ENCODE measurements at places on chromosomes 3 and 15.

DNA sequence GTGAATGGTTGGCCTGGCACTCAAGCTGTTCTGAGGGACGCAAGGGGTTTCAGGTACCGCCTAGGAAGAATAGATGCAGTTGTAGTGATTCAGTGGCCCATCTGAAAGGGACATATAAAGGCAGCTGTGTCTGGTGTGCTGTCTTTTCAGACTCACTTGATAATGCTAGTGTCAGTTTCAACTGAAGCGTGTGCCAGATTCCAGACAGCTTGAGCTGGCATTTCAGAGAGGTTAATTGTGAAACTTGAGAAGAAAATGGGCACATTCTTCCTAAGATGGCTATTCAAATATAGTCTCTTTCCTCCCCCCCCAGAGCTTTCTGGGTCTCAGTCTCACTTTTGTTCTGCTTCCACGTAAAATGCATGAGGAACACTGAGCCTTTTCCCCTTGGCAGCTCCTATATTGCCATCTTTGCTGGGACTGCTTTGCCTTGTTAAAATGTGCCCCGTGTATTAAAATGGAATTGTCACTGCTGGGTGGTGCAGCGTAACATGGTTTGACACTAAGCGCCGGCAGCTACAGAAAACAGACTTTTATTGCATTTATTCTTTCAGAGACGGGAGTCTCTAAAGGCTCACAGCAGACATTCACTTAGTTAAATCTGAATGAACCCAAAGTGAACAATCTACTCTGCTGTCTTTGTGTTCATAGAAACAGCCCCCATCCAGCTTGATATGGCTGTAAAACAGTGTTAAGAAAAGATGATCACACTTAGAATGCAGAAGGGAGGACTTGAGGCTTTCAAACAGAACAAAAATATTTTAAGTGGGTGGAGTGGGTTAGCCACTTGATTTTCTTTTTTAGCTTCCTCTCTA lies 478.7 kb downstream of the RBMS3 start:
- no peak for DNase-seq

DNA sequence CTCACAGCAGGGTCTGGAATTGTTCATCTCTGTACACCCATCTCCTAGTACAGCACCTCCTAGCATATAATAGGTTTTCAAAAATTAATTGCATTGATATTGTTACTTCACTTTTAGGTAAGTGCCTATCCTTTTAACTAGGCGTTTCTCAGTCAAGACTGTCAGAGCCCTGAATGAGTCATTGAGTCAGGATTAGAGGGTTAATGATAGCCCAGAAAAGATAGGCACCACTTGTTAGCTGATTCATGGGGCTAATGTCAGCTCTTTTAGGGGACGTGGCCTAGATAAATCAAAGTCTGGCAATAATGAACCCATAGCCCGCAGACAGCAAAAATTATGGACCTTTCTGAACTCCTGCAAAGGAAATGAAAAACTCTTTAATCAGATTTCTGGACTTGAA lies 42.9 kb downstream of the TIMP4 start:
- no peak for DNase-seq

GRCh38 chr15:76932135-76932966 lies 802 bp downstream of the RCN2 start:
- DNase-seq, result no peak

DNA sequence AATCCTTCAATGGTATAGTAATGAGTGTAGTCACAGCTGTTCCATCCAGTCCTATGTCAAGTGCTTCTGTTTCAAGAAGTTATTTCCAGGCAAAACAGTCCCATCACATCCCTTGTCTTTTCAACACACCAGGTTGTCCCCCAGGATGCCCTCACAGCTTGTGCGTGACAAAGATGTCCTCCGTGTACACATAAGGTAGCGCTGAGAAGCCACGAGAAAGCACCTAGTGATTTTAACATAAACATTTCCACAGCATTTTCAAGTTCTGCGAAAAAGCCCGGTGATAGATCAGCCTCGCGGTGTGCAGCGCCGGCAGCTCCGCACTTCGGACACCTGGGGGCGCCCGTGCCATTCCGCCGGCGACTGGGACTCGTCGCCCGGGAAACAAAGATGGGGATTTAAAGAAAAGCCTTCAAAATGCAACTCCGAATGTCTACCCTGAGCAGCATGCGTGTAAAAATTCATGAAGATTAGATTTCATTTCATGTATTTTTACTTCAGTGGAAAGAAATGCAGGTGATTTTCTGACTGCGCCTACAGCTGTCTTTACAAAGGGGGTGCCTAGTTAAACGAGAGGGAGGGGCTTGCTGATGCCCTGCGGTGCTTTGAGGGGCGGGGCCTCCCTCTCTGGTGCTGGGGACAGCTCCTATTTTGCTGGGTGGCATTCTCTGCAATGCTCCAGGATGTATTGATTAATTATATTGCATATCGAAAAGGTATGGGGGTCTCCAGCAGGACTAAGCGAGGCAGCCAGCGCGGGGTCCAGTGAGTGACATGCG lies 49.9 kb downstream of the KY start:
- DNase-seq, result no peak

DNA sequence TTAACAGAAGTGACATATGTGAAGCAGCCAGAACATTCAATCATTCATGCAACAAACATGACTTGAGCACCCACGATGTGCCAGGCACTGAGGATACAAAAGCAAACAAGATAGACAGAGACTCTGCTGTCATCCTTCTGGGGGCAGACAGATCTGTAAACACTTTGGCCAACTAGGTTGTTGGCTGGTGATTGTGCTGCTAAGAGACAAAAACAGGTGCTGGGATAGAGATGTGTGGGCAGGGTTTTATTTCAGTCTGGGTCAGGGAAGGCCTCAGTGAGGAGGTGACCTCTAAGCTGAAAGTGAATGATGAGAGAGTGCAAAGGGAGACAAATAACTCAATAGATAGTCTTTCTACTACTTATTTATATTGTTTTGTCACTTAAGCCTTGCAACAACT lies 147.0 kb upstream of the VEPH1 start:
- no peak for DNase-seq

DNA sequence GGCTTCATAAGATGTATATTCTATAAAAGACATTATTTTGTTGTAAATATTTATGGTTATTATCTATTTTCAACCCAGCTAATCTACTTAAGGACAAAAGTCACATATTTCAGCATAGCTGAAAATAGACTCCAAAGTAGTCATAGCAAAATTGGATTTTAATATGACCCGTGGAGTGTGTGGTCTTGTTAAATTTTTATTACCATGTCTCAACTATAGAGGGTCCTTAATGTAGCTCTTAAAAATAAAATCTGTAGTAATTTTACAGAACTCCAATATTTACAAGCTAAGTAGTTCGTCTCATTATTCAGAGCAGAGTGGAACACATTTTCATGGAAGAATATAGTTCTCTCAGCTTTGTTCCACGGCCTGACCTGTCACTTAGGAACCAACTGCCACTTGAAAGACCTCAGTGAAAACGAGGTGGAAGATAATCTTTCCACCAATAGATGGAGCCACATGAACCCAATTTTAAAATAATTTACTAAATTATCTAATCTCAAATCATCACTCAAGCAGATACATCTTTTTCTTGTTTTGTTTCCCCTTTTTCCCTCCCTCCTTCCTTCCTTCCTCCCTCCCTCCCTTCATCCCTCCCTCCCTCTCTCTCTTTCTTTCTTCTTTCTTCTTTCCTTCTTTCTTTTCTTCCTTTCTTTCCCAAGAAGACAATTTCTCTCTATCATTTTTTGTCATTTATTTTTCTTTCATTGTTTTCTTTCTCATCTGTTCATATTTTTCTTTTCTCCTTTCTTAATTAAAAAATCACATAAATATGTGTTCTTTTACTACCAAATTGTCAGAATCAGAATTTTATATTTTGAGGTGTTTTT lies 97.2 kb downstream of the CLDN1 start:
- no peak for DNase-seq

DNA sequence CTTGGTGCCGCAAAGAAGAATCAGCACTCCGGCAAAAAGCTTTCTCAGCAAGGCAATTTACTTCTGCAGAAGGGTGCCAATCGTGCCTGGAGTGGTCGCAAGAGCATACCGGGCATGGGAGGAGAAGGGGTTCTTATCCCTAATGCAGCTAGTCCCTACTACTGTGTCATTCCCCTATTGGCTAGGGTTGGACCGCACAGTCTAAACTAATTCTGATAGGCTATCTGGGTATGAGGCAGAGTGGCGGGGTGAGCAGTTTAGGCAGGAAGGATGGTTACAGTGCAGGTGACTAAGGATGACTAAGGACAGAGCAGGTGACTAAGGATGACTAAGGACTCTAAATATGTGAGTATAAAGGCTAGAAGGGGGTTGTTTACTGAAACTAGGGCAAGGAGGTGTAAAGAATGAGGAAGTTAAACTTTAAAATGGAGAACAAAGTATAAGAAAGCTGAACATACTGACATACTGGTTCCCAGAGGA lies 52.9 kb downstream of the PGBD4 start:
- DNase-seq, result no peak

GRCh38 chr3:15873415-15873814 lies 75.6 kb upstream of the ANKRD28 start:
- no peak for DNase-seq

- no peak for DNase-seq
These were observed 69.3 kb downstream of the SMAD6 start for GRCh38 chr15:66771351-66771650.

- DNase-seq, result no peak
These were observed 185.1 kb upstream of the SNTN start for GRCh38 chr3:63467392-63467791.

- no peak for DNase-seq
These were observed 53.3 kb downstream of the PPARG start for GRCh38 chr3:12342151-12342550.
